ENCODE measurements at places on chromosomes 11 and 22. TPM values are rescaled to one million over a fixed set of nuclear protein-coding genes. Genes with fewer than 3 reads are reported as not detected.

The TREH gene
- total RNA-seq: 0.05 TPM

The ZC3H12C gene
- 0.55 TPM for total RNA-seq

The ARHGAP42 gene
- 4.8 TPM for total RNA-seq

The TOB2 gene
- 26.6 TPM for total RNA-seq

The ASPHD2 gene
- total RNA-seq: 0.20 TPM

The F2 gene
- total RNA-seq: 0.38 TPM

The TLCD5 gene
- 0.44 TPM for total RNA-seq
